Renal cortex interstitium (tissue), 15 donors: ENCODE measurements at places on chromosomes 3 and 15. TPM values are rescaled to one million over a fixed set of nuclear protein-coding genes. Genes with fewer than 3 reads are reported as not detected.

DNA sequence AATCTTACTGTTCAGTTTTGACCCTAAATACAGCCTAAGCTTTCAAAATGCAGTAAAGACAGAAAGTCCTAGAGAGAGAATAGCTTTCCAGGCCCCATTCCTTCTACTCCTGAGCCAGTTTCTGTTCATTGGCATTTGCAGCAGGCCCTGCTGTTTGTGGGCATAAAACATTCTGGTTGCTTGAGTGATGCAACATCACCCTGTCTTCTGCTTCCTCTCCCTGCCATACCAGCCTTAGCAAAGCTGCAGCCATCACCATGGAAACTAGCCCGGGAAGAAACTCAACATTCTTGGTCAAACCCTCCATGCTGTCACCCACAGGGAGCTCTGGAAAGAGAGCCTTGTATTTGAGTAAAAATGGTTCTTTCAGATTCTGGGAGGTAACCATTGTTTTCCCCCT is 325.7 kb downstream of the MAGI1 start:
- no peak for DNase-seq

GRCh38 chr3:112633757-112634156 is 7.2 kb downstream of the CCDC80 start:
- DNase-seq, result no peak

Gene NAA80
- polyA plus RNA-seq, result 12.8 TPM

GRCh38 chr3:42741796-42742195 is 31.3 kb downstream of the CCDC13 start:
- DNase-seq, result no peak

Gene PCSK6
- 7.2 TPM for polyA plus RNA-seq

Gene OIP5
- polyA plus RNA-seq, result 10.5 TPM

Gene CYP1A2
- 0.13 TPM for polyA plus RNA-seq

Gene ASB7
- polyA plus RNA-seq, result 16.3 TPM

Gene CCDC9B
- 10.4 TPM for polyA plus RNA-seq

DNA sequence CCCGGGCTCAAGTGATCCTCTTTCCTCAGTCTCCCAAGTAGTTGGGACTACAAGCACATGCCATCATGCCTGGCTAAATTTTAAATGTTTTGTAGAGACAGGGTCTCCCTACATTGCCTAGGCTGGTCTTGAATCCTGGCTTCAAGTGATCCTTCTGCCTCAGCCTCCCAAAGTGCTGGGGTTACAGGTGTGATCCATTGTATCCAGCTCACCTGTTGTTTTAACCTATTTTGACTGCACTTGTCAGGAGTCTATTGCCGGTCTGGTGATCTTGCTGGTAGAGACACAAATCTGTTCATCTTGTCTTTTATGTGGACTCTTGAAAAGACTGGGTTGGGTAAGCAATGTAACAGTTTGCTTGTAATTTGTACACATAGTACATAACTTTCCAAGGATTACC is 7.9 kb downstream of the IREB2 start:
- DNase-seq, result no peak

DNA sequence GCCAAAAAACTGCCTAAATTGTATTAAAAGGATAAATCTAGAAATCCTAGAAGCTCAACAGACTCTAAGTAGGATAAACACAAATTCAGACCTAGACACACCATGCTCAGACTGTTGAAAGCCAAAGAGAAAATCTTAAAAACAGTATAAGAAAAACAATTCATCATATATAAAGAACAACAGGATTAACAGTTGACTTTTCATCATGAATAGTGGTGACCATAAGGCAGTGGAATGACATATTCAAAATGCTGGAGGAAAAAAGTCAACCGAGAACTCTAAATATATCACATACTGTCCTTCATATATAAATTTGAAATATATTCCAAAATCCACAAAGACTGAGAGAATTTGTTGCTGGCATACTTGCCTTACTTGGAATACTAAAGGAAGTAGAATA is 77.3 kb downstream of the CEP152 start:
- no peak for DNase-seq

GRCh38 chr3:12566976-12567375 is 10.1 kb downstream of the MKRN2 start:
- DNase-seq, result no peak

DNA sequence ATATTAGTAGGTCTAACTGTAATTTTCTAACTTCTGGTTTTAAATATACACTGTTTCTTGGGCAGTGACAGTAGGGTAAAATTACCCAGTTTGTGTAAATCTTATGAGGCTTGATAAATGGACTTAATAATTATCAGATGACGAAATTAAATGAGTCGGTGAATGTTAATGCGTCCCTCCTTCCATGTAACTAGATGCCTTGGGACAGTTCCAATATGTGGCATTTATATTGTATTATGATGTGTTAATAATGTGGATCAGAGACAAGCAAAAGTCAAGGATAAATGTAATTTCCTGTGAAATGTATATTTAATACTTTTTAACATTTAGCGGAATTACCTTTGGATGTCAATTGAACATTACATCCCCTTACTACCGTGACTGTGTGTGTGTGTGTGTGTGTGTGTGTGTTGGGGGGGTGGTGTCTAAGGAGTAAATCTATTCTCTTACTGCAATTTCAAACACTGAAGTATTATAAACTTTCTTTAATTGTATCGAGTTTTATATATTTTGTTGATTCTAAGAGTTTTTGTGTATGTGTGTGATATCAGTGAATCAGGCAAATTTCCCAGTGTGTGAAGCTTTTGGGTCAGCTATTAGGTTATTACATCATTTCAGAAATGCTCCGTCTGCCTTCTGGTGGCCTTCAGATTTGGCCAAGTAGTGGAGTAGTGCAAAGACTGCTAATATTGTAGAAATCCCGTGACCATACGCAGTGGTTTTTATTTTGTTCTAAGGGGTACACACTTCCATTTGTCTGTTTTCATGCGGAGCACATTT is 50.1 kb downstream of the CNTN4 start:
- DNase-seq, result no peak

GRCh38 chr15:30985081-30985531 is 6.3 kb downstream of the MTMR10 start:
- no peak for DNase-seq

- no peak for DNase-seq
These were observed 15.9 kb downstream of the IGDCC3 start for GRCh38 chr15:65361708-65362459.

GRCh38 chr3:65006300-65006739 is 318.5 kb upstream of the ADAMTS9 start:
- no peak for DNase-seq

GRCh38 chr3:184524981-184525336 is 36.6 kb upstream of the EPHB3 start:
- no peak for DNase-seq

DNA sequence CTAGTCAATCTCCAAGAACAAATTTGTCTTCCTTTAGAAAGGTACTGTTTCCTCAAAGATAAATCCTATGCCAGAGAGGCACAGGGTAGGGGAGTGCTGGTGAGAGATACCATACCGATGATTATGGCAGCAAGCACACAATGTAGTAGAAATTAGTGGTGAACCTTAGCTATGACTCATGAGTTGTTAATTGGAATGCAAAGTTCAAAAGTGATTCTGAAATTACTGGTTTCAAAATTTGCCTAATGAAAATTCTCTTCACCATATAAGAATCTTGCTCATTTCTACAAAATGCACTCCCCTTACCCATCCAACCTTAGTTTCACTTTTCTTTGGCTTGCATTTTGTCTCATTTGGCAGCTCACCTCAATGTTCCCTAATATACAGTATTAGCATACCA is 139.5 kb upstream of the SLC2A2 start:
- DNase-seq, result no peak

DNA sequence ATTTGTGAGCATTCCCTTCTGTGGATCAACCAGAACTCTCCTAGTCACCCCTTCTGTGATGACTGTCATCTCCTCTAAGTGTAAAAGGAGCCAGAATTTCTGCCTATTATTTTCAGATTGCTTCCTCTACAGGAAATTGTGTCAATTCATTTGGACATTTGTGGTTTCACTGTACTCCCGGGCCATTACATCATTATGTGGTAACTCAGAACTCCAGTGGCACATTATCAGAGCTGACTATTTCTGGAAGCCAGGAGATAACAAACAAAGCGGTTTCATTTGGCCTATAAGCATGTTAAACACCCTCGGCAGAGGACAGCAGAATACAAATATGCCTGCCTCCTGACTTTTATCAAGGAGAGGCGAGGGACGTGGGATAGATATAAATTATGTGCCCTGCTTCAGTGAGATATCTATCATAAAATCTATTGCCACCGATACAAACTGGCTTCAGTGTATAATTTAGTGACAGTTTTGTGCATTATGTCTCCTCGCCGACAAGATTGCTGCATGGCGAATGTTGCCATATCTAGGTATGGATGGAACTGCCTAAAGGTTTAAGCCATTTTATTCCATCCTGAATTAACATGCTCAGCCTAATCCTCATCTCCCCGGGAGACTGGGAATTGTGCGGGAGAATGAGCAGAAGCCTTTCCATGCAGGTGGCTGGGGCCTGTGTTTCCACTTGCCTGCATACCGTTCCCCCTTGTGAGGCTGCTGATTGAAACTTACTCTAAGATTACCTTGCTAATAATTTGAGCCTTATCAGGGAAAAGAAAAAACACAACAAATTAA is 193.4 kb upstream of the SEMA6D start:
- DNase-seq, result no peak

Gene ISL2
- 0.17 TPM for polyA plus RNA-seq

GRCh38 chr3:15443826-15444524 is 16.6 kb downstream of the EAF1 start:
- no peak for DNase-seq

Gene IL20RB
- polyA plus RNA-seq, result 0.48 TPM

GRCh38 chr15:78244893-78245292 is 10.5 kb upstream of the ACSBG1 start:
- DNase-seq, result no peak

- DNase-seq, result no peak
These were observed 36.8 kb downstream of the BTD start for GRCh38 chr3:15638193-15638890.

DNA sequence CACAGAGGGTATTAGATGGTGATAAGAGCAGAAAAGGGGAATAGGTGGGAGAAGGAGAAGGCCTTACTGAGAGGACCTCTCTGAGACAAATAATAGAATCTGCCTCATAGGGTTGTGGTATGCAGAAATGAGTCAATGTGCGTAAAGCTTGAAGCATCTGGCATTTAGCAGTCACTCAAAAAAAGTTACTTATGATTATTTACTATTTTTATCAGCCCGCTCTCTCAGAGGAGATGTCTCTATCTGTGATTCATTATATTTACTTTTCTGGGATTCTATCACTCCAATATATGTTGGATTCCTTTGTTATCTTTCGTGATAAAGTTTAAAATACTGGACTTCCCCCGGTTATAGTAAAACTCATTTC is 4.6 kb upstream of the TM4SF1 start:
- DNase-seq, result no peak

DNA sequence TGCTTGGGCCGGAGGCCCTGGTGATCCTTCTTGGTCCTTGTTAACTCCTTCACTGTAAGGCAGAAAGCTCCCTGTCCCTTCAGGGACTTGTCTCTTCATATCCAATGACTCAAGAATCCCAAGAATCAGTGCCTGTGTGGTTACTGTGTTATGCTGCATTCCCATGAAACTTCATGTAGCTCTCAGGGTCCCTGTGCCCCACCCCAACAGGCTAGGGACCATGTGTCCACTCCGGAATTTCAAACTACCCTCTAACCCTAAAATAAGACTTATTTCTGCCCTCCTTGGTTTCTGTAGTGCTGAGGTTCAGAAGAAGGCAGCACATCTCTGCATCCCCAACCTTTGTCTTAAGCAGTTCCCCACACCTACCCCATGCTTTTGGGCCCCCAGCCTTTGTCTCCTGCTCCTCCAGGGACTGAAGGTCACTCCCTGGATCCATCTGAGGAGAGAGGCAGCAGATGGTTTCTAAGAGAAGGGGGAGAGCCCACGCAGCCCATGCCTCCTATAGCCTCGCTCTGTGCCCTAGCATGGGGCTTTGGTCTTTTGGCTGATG is 531 bp upstream of the MAP1A start:
- DNase-seq, result no peak

GRCh38 chr15:47405365-47406162 is 311.7 kb upstream of the SEMA6D start:
- DNase-seq, result no peak

Gene CCNDBP1
- 56.7 TPM for polyA plus RNA-seq

GRCh38 chr15:72205896-72206676 is 8.5 kb upstream of the GRAMD2A start:
- no peak for DNase-seq

GRCh38 chr15:67397139-67397538 is 123.8 kb upstream of the C15orf61 start:
- DNase-seq, result no peak

Gene RPS27L
- 95.5 TPM for polyA plus RNA-seq

DNA sequence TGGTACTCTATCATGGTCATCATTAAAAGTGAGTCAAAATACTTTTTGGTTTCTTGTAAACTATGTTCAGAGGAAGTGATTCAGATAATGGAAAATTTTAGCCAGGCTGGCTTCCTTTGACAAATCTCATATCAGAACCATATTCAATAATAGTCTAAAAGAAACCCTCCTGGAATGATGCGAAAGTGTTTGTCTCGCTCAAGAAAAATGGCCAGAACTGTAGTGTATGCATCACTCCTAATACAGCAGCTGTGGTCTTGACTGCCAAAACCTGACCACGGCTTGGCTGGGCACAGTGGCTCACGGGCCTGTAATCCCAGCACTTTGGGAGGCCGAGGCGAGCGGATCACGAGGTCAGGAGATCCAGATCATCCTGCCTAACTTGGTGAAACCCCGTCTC is 35.6 kb upstream of the KCNMB2 start:
- no peak for DNase-seq

DNA sequence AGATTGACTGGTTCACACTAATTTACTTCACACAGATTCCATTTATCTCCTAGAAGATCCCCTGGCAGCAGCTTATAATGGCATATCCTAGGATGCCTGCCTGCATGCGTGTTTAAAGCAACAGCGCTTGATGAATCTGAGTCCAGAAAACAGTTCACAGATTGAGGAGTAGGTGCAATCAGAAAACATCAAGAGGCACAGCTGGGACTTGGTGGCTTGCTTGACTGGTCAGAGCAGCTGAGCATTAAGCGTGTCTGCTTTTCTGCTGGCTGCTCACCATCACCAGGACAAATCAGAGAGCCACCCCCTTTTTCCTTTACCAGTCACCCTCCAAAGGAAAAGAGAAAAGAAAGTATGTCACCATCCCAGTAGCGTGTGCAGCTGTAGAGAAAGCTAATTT is 223.6 kb downstream of the WDR72 start:
- no peak for DNase-seq

- DNase-seq, result no peak
These were observed 46.0 kb downstream of the KLF13 start for GRCh38 chr15:31372635-31373091.

Gene RASA2
- 17.4 TPM for polyA plus RNA-seq

Gene CMC1
- polyA plus RNA-seq, result 28.7 TPM

Gene KCNMB2
- polyA plus RNA-seq, result 27.8 TPM

DNA sequence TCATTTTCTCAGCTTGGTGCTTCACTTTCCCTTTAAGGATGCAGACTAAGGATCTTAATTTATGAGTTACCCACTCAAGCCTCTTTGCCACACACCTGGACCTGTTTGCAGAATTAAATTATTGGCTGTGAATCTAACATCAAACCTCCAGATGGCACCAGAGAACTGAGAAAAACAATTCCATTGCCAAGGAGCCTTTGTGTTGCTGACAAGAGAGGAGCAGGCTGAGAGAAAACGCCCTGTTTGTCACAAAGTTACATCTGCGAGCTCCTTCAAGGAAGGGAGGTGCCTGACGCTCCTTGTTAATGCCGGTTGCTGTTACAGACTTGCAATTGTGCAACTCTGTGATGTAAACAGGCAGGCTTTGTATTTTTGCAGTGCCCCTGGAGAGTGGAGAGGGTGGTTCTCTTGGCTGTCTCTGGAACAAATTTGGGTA is 36.3 kb upstream of the TMC3 start:
- DNase-seq, result peak; percentile 70

- no peak for DNase-seq
These were observed 174.3 kb downstream of the MAGI1 start for GRCh38 chr3:65864357-65864904.
